ELR (cell line): ENCODE measurements at places on chromosomes 7 and 10.

DNA sequence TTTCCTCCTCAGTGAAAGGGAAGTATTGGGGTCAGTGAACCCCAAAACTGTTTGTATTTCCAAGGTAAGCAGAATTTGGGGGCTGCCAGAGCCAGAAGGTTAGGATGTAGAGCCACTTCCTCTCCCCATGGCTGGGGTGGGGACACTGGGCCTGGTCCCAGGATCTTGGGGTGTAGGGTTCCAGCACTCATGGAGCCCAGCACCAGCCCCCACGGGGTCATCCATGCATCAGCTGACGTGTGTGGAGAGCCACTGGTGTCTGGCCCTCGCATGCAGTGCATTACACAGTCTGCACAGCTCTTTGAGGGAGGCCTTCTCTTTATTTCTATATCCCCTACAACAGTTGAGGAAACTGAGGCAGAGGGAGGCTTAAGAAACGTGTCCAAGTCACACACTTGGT lies 91.4 kb downstream of the ZMIZ1 start:
- no peak for DNase-seq

DNA sequence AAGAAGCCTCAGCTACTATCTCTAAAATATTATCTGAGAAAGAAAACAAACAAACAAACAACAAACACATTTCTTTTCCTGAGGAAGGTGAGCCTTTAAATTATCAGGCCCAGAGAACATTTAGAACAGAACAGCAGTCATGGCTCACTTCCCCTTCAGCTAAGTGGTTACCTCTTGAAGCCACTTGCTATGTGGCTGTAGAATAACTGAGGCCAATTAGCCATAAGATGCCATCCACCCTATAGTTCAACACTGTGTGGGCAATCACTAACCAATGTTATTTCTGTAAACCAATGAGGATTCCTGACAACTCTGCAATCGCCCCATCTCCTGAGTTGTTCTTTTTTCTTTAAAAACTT lies 3.7 kb upstream of the UPP1 start:
- DNase-seq = peak; percentile 21

DNA sequence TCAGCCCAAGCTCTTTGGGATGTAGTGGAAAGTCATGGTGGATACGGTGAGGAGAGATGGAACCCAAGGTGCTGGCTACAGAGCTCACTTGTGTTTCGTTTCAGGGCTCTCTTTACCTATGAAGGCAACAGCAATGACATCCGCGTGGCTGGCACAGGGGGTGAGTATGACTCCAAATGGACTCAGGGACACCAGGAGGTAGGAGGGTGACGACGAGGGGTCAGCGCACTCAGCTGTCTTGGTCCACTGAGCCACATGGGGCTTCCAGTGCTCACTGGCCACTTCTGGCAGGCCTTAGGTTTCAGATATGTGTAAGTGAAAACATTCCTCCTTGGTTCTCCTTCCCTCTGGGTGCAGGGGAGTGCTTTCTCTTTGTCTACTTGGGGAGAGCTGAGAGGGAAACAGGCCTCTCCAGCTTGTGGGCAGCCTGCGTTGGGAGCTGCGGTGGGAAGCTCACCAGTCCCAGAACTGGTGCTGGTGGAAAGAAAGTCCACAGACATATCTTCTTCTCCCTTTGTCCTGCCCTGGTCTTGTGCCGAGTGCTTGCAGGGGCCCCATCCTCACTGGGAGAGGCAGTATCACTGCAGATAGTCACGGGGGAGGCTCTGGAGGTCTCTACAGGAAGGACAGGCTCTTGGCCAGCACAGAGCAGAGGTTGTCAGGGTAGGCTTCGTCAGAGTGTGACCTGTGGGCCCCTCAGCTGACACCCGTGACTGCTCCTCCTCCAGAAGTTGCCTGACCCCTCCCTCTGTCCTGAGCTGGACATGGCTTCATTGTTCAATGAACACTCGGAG lies 5.8 kb downstream of the DBNL start:
- no peak for DNase-seq

- no peak for DNase-seq
These were observed 10.8 kb upstream of the ETV1 start for GRCh38 chr7:14000247-14000646.

GRCh38 chr7:99098824-99099498 lies 44.9 kb downstream of the SMURF1 start:
- peak; percentile 57 for DNase-seq

- no peak for DNase-seq
These were observed 66.8 kb downstream of the NRP1 start for GRCh38 chr10:33267708-33268107.

- DNase-seq = no peak
These were observed 184.0 kb upstream of the RNF32 start for GRCh38 chr7:156456503-156457115.
